Retinal pigment epithelial cell (primary cell): ENCODE measurements at places on chromosomes 7 and 10.

- no peak for DNase-seq
Observed at GRCh38 chr7:12930534-12930933, 243.1 kb downstream of the ARL4A start.

DNA sequence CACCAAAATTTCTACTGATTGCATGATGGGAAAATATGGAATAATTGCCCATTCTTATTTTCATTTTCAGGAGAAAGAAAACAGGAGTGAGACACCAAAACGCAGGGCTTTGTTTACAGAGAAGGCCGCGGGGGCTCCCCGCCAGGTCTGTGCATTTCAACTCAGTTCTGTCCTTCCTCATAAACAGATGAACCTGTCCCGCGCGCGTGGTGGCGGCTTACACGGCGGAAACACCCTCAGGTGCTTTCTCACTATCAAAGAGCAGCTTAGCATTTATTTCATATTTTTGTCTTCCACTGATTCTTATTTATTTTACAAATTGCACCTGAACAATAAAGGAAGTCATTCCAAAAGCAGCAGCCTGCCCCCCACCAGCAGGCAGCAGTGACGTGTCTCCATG, 579.4 kb downstream of the PTPRN2 start:
- no peak for DNase-seq

DNA sequence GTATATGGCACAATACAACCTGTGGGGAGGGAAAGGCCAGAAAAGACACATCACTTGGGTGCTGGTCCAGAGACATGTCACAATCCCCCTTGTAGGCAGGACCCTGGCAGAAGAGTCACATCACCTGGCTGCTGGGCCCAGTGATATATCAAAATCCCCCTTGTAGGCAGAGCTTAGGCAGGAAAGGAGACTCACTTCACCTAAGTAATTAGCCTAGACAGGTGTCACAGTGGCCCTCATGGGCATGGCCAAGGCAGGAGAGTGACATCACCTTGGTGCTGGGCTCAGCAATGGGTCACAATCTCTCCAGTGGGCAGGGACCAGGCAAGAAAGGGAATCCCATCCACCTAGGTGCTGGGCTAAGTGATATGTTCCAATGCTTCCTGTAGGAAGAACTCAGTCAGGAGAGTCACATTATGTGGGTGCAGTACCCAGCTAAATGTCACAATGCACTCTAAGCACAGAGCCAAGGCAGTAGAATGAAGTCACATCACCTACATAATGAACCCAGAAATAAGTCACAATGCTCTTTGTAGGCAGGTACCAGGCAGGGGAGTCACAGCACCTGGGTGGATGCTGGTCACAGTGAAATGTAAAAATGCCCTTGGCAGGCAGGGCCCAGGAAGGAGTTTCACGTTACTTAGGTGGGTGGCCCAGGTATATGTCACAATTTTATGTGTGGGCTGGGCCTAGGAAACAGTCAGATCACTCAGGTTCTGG, 18.9 kb upstream of the ZNF736 start:
- DNase-seq, result no peak

GRCh38 chr10:53025172-53025711, 252.7 kb upstream of the MBL2 start:
- no peak for DNase-seq

DNA sequence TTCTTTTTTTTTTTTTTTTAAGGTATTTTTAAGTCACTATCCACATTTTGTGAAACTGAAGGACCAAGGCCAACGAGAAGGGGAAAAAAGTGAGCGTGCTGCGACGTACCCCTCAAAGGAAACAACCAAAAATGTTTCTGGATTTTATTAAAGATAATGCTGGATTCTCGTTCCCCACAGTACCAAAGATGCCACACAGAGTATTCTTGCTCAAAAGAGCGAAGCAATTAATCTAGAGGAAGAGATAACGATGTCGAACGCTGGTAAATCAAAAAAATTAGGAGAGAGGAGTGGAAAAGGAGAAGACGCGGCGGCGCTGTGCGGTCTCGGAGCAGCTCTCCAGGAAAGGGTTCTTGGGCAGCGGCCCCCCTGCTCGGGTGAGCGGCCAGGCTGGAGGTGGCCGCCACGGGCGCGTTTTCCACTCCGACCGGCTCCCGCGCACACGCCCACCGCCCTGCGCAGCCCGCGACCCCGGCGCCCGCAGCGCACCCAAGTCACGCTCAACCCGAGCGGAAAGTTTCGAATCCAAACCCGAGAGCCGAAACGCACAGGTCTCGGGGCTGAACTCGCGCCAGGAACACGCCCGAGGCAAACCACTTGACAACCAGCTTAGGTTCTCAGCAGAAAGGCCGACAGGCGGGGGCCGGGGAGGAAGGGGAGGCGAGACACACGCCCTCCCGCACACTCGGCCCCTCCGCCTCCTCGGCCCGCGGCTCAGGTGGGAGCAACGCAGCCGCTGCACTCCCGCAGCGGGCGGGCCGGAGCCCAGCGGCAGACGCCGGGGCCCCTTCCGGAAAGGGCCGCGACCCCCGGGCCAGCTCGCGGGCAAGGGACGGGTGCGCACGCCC, 989 bp downstream of the SRPK2 start:
- no peak for DNase-seq

GRCh38 chr10:32956365-32957197, 1.4 kb downstream of the ITGB1 start:
- DNase-seq, result no peak

- no peak for DNase-seq
Observed at GRCh38 chr10:98619446-98619845, 172.7 kb upstream of the HPS1 start.

GRCh38 chr10:96889415-96890171, 57.5 kb downstream of the LCOR start:
- no peak for DNase-seq

- DNase-seq, result no peak
Observed at GRCh38 chr7:151207804-151208203, 2.5 kb downstream of the H2BK1 start.

DNA sequence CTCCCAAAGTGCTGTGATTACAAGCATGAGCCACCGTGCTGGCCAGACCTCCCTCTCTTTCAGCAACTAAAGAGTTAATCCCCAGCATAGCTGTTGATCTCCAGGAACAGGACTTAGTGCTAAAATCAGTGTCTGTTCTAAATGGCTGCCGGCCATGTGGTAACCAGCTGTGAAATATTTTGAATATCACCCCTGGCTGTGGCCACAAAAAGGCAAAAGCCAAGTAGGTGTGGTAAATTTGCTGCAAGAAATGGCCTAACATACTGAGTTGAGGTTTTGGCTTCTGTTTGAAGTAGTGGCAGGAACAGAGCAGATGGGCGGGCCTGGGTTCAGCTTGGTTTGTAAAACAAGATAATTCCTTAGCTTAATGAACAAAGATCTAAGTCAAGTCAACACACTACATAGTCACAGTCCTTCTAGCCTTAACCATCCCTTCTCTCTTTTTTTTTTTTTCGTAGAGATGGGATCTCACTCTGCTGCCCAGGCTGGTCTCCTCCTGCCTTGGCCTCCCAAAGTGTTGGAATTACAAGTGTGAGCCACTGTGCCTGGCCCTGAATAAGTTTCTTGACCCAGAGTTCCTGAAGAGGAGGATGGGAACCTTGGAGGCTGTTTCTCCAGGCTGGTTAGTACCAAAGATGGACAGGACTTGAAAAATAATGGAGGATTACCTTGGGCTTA, 22.7 kb upstream of the AGFG2 start:
- no peak for DNase-seq

DNA sequence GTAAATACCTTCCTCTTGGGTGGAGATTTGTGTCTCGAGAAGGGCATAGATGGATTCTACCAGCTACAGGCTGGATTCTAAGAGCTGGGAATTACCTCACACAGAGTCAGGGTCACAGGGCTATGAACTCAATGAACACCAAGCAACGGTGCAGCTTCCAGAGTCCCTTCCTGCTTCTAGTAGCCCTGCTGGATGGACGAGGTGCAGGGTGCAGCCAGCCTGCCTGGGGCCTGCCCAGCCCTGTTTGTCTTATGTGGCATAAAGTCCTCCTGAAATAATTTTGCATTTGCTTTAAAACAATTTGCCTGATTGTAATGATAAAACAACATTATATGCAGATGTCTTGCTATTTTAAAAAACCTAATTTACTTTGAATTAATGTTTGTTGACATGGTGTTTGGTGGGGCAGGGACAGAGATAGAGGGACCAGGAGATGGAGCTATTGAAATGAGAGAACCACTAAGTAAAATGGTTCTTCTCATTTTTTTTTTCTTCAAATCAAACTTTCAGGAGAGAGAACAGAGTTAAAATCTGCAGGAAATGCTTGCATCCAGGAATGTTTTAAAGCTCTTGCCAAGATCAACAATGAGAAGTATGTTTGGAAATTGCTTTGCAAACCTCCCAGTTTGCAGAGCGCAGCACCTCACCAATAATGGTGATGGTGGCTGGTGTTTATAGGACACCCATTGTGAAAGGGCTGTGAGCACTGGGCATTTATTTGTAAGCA, 305.4 kb upstream of the PODXL start:
- DNase-seq, result no peak

- no peak for DNase-seq
Observed at GRCh38 chr7:99679032-99679399, 780 bp downstream of the CYP3A5 start.
